Epithelial cell of alveolus of lung (primary cell): ENCODE measurements at places on chromosomes 4 and X. TPM values are rescaled to one million over a fixed set of nuclear protein-coding genes. Genes with fewer than 3 reads are reported as not detected.

The COX7B2 gene
- not detected in 2 replicates for total RNA-seq

The AFAP1 gene
- 22.8 and 68.5 TPM in 2 replicates for total RNA-seq

The FRG2 gene
- total RNA-seq: not detected in 2 replicates

The SEPTIN11 gene
- total RNA-seq: 105 and 236 TPM in 2 replicates

The XG gene
- total RNA-seq: under 0.01 TPM in 2 replicates

The LONRF3 gene
- 1.2 TPM in 1 of 2 replicates, not detected in the other for total RNA-seq

The AFP gene
- total RNA-seq: 0.13 TPM in 1 of 2 replicates, not detected in the other

The UGT2B11 gene
- not detected in 2 replicates for total RNA-seq

The GPRASP1 gene
- total RNA-seq: 0.65 and 1.2 TPM in 2 replicates

The MAGEB17 gene
- total RNA-seq: 0.08 TPM in 1 of 2 replicates, not detected in the other

The PCYT1B gene
- 1.1 and 2.7 TPM in 2 replicates for total RNA-seq

The MAMLD1 gene
- total RNA-seq: 1.2 and 2.0 TPM in 2 replicates

The MGARP gene
- 6.1 and 29.9 TPM in 2 replicates for total RNA-seq

The PPM1K gene
- 6.6 and 8.6 TPM in 2 replicates for total RNA-seq

The NAA11 gene
- total RNA-seq: not detected in 2 replicates

The CSAG1 gene
- not detected in 2 replicates for total RNA-seq

The SOWAHB gene
- 0.13 TPM in 1 of 2 replicates, not detected in the other for total RNA-seq

The HPSE gene
- 0.52 and 0.64 TPM in 2 replicates for total RNA-seq

The DIPK2B gene
- total RNA-seq: 1.0 and 1.1 TPM in 2 replicates
